NCI-H1105 (cell line): ENCODE measurements at places on chromosomes 12 and 14.

GRCh38 chr12:19012965-19013364 lies 116.6 kb upstream of the PLEKHA5 start:
- no peak for DNase-seq

DNA sequence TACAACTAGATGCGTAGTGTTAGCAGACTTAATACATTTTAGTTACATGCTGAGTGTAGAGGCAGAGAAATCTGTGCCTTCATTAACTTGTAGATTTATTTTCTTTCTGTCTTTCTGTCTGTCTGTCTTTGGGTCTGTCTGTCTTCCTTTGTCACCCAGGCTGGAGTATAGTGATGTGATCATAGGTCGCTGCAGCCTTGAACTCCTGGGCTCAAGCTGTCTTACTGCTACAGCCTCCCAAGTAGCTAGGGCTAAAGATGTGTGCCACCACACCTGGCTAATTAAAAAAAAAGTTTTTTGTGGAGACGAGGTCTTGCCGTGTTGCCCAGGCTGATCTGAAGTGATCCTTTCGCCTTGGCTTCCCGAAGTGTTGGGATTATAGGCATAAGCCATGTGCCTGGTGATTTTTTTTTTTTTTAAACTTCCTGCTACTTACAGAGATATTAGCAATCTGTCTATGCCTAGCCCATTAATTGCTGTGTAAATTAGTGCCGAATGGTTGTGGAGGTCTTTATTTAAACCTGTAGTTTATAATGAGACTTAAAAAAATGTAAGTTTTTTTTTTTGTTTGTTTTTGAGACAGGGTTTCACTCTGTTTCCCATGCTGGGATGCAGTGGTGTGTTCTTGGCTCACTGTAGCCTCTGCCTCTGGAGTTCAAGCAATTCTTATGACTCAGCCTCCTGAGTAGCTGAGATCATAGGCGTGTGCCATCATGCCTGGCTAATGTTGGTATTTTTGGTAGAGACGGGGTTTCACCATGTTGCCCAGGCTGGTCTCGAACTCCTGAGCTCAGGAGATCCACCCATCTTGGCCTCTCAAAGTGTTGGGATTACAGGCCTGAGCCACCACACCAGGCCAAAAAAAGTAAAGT lies 22.8 kb downstream of the ERC1 start:
- DNase-seq = no peak

DNA sequence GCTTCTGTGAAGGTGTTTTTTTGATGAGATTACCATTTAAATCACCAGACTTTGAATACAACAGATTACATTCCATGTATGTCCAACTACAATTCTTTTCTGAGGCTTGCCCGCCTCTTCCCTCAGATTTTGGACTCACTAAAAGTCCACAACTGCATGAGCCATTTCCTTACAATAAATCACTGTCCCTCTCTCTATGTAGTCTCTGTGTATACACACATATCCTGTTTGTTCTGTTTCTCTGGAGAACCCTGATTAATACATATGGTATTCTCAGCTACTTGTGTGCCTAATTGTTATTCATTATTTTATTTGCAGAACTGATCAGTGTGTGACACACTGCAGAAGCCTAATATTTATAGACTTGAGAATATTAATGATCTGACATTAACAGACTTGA lies 2.4 kb upstream of the MIPOL1 start:
- DNase-seq = no peak

GRCh38 chr12:72282721-72283120 lies 10.6 kb downstream of the TRHDE start:
- DNase-seq = no peak

GRCh38 chr12:56230432-56231183 lies 757 bp downstream of the SLC39A5 start:
- DNase-seq = no peak

- DNase-seq = no peak
Observed at GRCh38 chr14:37056473-37056872, 115.9 kb downstream of the SLC25A21 start.

GRCh38 chr14:66378712-66379505 lies 107.3 kb upstream of the CCDC196 start:
- no peak for DNase-seq

DNA sequence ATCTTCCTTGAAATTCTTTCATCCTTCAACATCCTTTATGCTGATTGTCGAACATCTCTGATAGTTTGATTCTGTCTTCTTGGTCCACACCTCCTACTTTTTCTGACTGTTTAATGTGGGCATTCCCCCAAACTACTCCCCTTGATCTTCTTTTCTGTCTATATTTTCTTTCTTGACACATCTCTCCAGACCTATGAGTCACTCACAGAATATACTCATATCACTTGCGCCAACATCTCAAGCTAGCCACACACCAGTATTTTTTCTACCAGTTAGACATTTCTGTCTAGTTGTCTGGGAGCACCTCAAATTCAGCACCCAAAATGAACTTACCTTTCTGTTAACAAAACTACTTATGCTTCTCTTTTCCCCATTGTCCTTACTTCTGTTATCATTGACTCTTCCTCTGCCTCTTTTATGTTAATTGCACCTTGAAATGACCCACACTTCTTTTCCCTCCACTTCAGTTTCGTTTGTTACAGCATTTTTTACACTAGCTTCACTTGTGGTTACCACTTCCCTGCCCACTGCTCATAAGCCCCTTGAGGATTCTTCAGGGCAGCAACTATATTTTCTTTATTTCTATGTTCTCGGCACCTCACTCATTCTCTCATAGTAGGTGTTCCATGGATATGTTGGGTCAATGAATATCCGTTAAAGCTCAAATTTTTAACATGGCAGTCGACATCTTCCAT lies 33.5 kb downstream of the TSHR start:
- DNase-seq = no peak
